Mesenteric fat pad (tissue), 1 donor: ENCODE measurements at places on chromosomes 11 and 22. TPM values are rescaled to one million over a fixed set of nuclear protein-coding genes. Genes with fewer than 3 reads are reported as not detected.

The P2RX6 gene
- total RNA-seq = 1.2 TPM

The LYVE1 gene
- 352 TPM for total RNA-seq

The OR51A7 gene
- not detected for total RNA-seq

The OR4C12 gene
- total RNA-seq = not detected

The OR4A47 gene
- total RNA-seq = not detected

The CERK gene
- total RNA-seq = 30.8 TPM

The KRTAP5-2 gene
- not detected for total RNA-seq

The SHANK3 gene
- 95.7 TPM for total RNA-seq

The MUC6 gene
- total RNA-seq = not detected

GRCh38 chr22:41021061-41021612 lies 70.0 kb downstream of the RBX1 start:
- no peak for DNase-seq

- DNase-seq = no peak
These were observed 1.0 kb upstream of the ZNF143 start for GRCh38 chr11:9459667-9460321.

DNA sequence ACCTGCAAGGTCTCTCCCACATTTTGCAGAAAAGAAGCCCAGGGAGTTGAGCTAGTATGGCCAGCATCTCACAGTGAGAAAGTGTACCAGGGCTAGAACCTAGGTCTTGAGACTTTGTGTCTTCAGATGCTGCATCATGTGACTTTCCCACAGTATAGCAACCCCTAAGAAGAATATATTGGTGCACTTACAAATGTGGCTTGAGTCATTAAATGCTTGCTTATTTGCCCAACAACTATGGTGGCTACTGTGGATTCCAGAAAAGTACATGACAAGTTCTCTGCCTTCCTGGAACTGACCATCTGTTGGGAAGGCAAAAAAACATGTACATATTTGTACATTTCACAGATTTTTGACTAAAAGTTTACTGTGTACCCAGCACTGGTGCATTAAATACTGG lies 55.0 kb downstream of the POLD3 start:
- no peak for DNase-seq

- no peak for DNase-seq
These were observed 15.4 kb downstream of the C11orf24 start for GRCh38 chr11:68256331-68256741.

DNA sequence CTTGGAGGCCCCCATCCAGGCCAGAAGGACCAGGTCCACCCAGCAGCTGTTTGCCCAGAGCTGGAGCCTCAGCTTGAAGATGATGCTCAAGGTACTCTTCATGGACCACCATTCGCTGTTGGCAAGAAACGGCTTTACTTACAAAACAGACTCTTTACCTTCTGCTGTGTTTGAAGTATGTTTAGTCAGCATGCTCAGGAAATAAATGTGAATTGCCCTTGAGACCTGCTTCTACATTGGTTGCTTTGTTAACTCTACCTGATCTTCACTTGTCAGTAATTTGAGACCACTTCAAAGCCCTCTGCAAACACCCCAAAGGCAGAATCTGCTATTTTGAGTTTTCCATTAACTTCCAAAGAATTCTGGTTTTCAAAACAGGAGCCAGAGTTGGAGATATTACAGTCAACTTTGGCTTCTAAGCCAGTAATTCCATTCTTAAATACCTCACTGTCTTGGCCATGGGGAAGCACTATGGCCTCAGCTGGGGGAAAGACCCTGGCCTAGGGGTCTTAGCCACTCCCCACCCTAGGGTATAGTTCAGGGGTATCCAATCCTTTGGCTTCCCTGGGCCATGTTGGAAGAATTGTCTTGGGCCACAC lies 2.7 kb downstream of the UQCR10 start:
- DNase-seq = no peak

- no peak for DNase-seq
These were observed 53.9 kb downstream of the MN1 start for GRCh38 chr22:27747396-27748221.

DNA sequence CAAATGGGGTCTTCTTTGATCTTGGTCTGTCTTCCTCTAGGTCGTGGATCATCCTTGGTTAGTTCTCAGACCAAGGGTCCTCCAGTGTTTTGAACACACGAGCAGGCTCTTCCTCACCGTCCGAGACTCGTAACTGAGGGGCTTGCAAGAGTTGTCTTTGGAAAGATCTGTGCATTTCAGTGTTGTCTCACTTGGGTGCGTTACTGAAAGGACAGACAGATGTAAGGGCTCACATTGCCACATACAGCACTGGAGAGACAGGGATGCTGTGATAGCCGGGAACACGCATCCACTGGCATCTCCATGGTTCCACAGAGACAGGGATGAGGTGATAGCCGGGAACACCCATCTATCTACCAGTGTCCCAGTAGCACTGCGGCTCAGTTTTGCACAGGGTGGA lies 15.7 kb downstream of the GLB1L2 start:
- no peak for DNase-seq

- peak; percentile 88 for DNase-seq
These were observed 11.3 kb upstream of the EFCAB6 start for GRCh38 chr22:43823353-43823908.

DNA sequence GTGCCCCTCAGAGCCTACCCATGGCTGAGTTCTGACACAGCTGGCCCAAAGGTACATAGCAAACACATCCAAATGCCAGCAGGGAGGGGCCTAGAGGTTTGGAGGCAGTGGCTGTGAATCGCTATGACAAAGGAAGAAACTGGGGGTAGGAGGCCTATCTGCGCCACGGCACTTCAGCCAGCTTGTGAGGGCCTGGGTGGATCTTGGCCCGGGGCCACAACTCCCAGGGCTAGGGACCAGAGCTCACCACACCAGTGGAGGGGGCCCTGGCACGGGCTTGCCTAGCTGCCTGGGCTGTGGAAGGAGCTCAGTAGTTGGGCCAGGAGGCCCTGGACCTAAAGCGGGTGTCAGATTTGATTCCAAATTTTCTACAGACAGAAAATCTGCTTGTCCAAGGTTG lies 9.4 kb upstream of the NAP1L4 start:
- peak; percentile 73 for DNase-seq

GRCh38 chr22:37983860-37984791 lies at the start of gene SOX10:
TSS of gene SOX10 (minus strand) at chr22:37984555. CDS start at chr22:37983784, 771 bp downstream.
- DNase-seq = no peak

DNA sequence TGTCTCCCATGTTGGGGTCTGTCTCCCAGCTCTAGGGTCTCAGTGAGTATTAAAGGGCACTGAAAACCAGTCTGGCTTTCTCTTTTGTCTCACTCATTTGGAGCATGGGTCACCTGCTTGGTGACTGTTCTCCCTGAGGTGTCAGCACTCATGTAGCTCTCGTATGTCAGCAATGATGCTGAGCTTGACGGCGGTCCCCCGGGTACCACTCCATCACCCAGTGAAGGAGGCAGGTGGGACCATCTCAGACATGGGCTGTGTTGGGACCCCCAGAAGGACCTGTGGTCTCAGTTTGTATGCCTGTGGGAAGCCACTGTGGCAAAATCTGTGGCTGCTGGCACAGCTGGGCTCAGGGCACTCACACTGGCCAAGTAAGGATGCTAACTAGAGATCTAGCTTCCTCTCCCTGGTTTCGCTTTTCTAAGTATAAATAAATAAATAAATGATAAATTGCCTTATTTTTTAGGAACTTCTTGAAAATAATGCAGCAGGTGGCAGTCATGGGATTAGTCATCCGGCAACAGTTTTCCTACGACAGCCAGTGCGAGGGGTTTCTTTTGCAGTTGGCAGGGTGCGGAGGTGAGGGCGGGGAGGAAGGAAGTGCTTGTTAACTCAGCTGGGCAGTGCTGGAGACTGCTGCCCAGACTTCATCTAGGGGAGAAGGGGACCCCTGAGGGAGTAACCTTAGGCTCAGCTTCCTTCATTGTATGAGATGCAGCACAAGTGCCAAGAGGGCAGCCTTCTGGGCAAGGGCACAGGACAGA lies 48.8 kb downstream of the OSBP2 start:
- no peak for DNase-seq

- DNase-seq = peak; percentile 33
These were observed 2.7 kb downstream of the RAB3IL1 start for GRCh38 chr11:61914471-61915171.
